ENCODE measurements at places on chromosomes 7 and 10.

GRCh38 chr7:36906448-36906847 is 182.2 kb upstream of the AOAH start:
- no peak for DNase-seq

GRCh38 chr10:91537614-91538383 is 95.1 kb downstream of the PPP1R3C start:
- no peak for DNase-seq

GRCh38 chr10:131173484-131174210 is 137.9 kb downstream of the TCERG1L start:
- DNase-seq, result no peak

- DNase-seq, result no peak
These were observed 57.1 kb upstream of the KMT2E start for GRCh38 chr7:104956753-104957450.

DNA sequence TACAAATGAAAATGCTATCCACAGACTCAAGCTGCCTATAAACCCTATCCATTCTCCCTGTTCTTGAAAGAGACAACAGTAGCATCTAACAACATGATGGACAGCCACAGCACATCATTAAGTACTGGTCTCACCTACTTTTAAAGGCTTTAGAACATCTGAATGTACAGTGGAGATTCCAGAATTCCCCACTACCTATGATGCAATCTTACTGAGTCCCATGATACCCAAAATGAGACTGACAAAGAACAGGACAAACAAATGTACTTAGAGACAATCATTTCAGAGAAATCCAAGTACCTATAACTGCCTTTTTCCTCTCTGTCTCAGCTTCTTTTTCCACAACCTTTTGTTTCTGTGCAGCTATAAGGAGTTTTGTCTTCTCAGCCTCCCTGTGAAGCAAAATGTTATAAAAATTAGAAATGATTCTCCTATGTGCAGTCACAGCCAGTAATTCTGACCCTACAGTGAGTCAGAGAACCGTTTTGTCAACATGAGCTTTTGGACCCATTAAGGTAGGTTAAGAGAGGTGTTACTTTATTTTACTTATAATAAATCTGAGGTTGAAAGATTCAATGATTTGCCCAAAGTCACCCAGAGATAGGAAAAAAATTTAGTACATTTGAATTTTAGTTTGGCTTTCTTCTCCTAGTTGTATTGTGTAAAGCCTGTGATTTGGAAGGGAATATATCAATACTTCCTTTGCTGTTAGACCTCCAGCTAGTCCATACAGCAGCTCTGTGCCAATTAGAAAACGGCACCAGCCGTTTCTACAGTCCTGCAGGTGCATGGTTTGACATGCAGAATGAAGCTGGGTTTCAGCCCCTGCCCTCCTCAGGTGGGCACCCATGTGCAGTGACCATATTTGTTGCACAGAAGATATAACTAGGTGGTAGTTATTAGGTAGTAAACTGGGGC is 21.9 kb downstream of the ERLIN1 start:
- no peak for DNase-seq

- no peak for DNase-seq
These were observed 231.8 kb upstream of the CACNA2D1 start for GRCh38 chr7:82675396-82675795.

DNA sequence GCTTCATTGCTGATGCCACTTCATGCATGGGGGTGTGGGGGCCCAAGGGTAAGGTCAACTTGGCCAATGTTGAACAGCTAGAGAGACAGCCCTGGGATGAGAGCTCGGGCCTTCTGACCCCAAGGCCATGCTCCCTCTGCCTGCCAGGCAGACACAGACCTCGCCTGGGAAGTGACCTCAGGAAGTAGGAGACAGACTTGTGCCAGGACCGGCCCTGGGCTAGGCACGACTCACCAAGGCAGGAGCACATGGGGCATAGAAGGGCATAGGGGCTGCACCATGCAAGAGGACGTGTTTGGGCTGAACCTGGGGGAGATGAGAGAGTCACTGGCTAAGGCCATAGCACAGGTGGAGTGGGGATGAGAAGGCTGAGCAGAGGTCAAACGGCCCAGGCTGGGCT is 27.1 kb downstream of the ZCCHC24 start:
- no peak for DNase-seq

DNA sequence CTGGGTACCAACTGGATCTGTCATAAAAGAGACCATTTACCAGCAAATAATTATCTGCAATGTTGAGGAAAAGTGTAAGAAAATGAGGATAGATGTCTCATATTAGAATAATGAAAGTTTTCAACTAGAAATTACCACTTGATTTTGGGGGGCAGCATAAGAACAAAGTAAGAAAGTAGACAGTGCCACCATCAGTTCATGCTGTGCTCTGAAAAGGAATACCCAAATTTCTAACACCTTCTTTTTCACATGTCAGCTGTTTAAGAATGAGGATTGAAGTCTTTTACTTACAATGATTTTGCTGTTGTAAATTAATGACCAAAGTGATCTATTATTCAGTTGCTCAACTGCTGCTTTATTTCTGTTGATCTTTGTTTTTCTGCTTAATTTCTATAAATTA is 578.3 kb downstream of the ETV1 start:
- no peak for DNase-seq

GRCh38 chr7:31171984-31172383 is 119.9 kb downstream of the ADCYAP1R1 start:
- no peak for DNase-seq

GRCh38 chr7:39712751-39713150 is 89.4 kb downstream of the RALA start:
- no peak for DNase-seq

- no peak for DNase-seq
These were observed 232.9 kb upstream of the NPY start for GRCh38 chr7:24050991-24051560.

GRCh38 chr10:36280890-36281499 is 638.9 kb upstream of the FZD8 start:
- DNase-seq, result no peak
